ENCODE measurements at places on chromosomes 6 and 20.
A peak's percentile ranks its signal among the peaks of the same experiment; 100 is the strongest.

DNA sequence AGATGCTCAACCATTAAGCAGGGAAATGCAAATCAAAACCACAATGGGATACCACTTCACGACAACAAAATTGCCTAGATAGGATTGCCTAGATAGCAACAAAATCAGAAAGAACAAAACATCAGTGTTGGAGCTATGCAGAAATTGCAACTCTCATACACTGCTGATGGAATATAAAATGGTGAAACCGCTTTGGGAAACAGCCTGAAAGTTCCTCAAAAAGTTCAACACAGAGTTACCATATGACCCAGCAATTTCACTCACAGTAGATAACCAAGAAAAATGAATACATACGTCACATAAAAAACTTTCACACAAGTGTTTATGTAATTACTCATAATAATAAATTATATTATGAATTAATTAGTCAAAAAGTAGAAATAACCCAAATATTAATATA is 78.3 kb downstream of the MAFB start:
- no peak for DNase-seq

GRCh38 chr6:44917430-44917829 is 410.7 kb upstream of the RUNX2 start:
- DNase-seq: no peak

DNA sequence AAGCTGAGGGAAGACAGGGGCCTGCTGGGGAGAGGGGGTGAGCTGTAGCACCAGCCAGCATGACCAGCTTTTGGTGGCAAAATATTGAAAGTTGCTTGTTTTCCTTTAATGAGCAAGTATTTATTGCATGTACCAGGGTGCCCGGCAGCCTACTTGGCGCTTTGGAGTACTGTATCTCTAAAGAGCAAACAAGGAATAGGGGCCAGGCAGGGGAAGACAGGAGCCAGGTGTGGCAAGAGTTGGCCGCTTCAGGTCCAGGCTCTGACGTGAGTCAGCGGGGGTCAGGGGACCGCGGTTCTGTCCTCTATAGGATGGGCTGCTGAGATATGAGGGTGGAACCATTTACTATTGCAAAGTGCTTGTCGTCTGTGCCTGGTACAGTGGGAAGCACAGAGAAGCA is 63.1 kb downstream of the PSMG4 start:
- DNase-seq: no peak

GRCh38 chr6:128724738-128725137 is 158.2 kb upstream of the LAMA2 start:
- no peak for DNase-seq

DNA sequence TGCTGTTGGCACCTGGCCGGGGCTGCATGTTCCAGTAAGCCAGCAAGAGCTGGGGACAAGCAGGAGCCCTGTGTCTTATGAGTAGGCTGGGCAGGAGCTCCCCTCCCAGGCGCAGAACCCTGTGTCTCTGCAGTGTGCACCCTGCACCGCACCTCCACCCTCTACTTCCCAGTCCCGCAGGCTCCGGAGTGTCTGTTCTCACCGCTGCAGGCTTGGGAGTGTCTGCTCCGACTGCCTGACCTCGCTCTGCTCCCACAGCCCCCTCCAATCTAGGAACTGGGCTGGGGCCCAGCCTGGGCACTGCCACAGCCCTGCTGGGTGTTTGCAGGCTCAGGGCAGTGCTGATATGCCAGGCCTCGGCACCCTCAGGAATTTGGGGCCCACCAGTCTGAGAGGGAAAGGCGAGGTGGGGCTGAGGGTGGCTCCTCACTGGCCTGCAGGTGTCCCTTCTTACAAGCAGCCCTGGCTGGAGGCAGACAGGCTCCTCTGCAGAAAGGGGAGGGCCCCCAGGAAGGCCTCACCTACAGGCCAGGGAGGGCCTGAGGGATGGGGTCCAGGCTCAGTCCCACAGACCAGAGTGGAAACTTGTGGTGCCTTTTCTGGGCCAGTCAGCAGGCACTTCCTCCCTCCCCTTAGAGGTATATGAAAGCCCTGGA is 871.6 kb upstream of the GJE1 start:
- DNase-seq: no peak

GRCh38 chr20:24682496-24682985 is 213.1 kb downstream of the SYNDIG1 start:
- DNase-seq: no peak

DNA sequence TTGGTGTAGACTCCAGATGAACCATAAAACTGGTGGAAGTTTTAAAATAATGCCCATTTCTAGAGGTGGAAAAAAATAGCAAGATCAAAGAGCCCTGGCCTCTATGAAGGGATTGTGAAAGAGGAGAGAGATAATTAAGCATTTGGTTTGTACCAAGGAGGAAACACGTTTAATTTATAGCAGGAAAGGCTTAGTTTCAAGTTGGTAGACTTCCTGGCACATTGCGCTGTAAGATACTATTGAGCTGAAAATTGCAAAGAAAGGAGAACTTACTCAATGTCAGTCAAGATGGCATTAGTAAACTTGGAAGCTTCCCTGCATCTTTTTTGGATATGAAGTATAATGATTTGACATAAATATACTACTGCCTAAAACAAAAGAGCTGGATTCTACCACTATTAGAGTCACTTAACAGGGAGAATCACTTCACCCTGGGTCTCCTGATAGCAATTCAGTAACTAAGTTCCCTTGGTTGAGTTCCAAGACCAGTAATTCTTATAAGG is 24.4 kb downstream of the MARCKS start:
- DNase-seq: no peak

GRCh38 chr6:22821664-22822320 is 252.4 kb downstream of the HDGFL1 start:
- no peak for DNase-seq

- no peak for DNase-seq
These were observed 7.9 kb upstream of the SYNCRIP start for GRCh38 chr6:85650606-85651005.

DNA sequence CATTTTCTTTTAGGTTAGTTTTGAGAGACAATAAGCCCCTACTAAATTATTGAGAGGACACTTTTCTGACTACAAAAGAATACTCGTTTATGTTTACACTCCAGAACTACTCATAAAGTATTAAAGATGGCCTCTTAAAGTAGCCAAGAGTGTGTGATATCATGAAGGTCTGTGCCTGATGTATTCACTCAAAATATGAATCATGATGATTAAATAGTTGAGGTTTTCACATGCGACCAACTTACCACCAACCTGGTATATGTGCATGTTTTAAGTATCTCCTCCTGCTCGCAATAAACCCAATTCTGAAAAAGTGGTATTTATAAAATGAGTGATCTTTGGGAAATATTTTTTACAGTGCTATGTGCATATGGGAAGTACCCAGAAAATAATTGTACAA is 43.9 kb downstream of the IL20RA start:
- no peak for DNase-seq

- no peak for DNase-seq
These were observed 1.9 kb downstream of the SDC4 start for GRCh38 chr20:45346291-45346718.

DNA sequence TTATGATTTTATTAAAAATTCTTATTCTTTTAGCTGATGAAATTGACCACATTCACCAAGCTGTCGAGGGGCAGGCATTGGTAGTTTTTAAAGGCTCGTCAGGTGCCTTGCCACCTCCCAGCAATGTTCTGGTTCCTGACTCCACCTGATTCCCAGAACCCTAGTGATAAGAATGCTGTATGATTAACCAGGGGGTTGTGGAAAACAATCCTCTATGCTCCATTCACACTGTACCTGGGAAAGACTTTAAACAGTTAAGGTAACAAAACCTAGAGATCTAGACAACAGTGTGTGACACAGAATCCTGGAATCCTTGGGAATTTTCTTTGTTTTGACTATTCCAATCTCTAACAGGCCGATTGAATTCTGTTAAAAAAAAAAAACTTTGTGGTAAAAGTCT is 165.7 kb upstream of the OLIG3 start:
- DNase-seq: no peak

GRCh38 chr6:91697010-91697695 is 1110.3 kb upstream of the MAP3K7 start:
- no peak for DNase-seq

DNA sequence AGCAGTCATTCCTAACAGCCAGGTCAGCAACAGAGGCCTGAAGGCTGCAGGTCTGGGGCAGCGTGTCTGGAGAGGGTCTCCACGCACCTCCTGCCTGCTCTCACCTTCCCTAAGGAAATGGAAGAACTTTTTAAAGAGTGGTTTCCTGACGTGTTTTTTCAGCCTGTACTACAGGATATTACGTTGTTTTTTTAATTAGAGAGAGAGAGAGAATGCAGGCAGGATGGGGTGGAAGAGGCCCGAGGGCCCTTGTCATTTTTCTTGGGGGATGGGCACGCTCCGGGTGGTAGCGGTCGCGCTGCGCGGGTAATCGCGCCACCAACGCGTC is 2.1 kb downstream of the DLL1 start:
- no peak for DNase-seq

DNA sequence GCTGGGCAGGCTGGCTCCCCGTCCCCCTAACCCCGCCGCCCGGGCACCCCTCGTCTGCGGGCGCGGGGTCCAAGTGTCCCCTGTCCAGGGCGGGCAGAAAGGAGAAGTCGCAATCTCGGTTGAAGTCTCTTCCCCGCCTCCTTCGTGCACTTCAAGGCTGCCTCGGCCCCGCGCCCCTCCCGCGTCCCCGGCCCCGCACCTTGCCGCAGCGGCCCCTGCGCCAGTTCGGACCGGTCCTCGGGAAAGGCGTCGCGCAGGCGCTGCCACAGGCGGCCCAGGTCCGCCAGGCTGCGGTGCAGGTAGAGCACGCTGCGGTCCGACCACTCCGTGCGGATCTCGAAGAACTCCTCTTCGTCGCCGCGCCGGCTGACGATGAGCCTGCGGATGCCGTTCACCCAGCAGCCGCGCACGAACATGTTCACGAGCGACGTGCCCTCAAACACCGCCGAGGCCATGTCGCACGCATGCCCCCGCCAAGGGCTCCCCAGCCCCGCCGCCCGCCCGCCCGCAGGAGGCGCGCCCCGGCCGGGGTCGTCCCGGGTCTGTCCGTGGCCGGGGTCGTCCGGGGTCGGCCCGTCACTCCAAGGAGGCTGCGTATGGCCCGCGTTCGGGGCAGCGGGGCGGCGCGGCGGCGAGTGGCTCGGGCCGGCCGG is at the start of gene PXDC1:
PXDC1 (minus strand) TSS at position 637 of the 653 bp plus-strand sequence; CDS start at position 455, 182 bp downstream.
- DNase-seq: peak; percentile 16
